ENCODE measurements at places on chromosomes 4 and X. TPM values are rescaled to one million over a fixed set of nuclear protein-coding genes. Genes with fewer than 3 reads are reported as not detected.

EPGN gene
- polyA plus RNA-seq: not detected

ASB11 gene
- not detected for polyA plus RNA-seq

GAGE12G gene
- polyA plus RNA-seq: not detected

DMRTC1 gene
- polyA plus RNA-seq: not detected

CCNA2 gene
- 23.3 TPM for polyA plus RNA-seq

MTMR8 gene
- 0.24 TPM for polyA plus RNA-seq

MAGEC2 gene
- not detected for polyA plus RNA-seq

HTN3 gene
- not detected for polyA plus RNA-seq

PLP1 gene
- polyA plus RNA-seq: not detected

STARD8 gene
- 6.8 TPM for polyA plus RNA-seq

CFP gene
- 0.62 TPM for polyA plus RNA-seq

FREM3 gene
- polyA plus RNA-seq: 0.10 TPM

NAP1L5 gene
- 2.1 TPM for polyA plus RNA-seq

NSUN7 gene
- polyA plus RNA-seq: 0.03 TPM

IL1RAPL2 gene
- polyA plus RNA-seq: not detected

SATL1 gene
- polyA plus RNA-seq: not detected
